ENCODE measurements at places on chromosomes 6 and 20.

- DNase-seq = no peak
These were observed 57.2 kb downstream of the TMEM200A start for GRCh38 chr6:130423044-130423443.

DNA sequence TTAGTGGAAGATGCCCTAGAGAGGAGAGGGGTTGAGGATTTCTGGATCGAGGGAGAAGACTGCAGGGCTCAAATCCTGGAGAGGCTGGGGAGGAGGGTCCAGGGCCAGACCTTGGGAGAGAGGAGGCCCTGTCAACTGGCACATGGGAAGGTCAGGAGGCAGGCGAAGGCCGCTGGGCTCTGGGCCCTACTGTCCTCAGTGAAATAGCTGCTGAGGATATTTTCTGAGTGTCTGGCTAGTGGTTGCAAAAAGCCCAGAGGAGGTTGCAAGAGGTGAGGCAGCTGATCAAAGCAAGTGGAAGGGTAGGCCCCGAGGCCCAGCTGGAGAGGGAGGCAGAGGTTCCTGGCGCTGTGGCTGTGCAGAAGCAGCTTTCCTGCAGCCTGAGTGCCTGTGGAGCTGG lies 103.4 kb upstream of the MLN start:
- DNase-seq = no peak

DNA sequence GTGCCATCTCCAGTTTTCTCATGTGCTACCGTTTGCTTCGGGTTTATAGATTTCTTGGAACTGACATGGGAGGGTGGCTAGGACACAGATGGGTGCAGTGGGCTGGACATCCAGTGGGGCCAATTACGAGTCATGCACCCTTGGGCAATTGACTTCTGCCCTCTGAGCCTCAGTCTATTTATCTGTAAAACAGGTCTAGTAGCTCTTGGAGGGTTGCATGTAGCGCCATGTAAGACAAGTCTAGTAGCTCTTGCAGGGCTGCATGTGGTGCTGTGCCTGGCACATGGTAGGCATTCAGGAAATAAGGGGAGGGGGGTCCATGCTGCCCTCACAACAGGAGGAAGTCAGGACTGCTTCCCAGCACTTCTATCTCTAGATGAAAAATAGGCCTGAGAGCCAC lies 15.3 kb downstream of the PMEPA1 start:
- no peak for DNase-seq

DNA sequence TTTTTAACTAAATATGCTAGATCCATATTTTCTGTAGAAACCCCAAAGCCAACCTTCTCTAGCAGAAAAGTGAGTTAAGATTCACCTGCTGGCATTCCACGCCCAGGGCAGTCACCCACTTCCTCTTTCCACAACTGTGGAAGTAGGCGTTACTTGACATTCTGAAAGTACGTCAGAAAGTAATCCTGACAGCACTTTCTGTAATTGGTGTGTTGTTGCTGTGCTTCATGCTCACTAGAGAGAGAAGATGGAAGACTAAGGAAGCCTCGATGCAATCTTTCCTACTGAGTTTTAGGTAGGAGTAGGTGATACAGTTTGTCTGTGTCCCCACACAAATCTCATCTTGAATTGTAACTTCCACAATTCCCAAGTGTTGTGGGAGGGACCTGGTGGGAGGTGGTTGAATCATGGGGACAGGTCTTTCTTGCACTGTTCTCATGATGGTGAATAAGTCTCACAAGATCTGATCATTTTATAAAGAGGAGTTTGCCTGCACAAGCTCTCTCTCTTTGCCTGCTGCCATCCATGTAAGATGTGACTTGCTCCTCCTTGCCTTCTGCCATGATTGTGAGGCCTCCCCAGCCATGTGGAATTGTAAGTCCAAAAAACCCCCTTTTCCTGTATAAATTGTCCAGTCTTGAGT lies 101.1 kb downstream of the MAP3K7 start:
- no peak for DNase-seq

- no peak for DNase-seq
These were observed 45.9 kb upstream of the MAP3K4 start for GRCh38 chr6:160945516-160946177.
